ENCODE measurements at places on chromosomes 6 and 20. TPM values are rescaled to one million over a fixed set of nuclear protein-coding genes. Genes with fewer than 3 reads are reported as not detected.

RBBP9 gene
- total RNA-seq, result 18.2 TPM

NOTCH4 gene
- 0.38 TPM for total RNA-seq

POM121L2 gene
- total RNA-seq, result not detected

FUT9 gene
- total RNA-seq, result under 0.01 TPM

SMIM29 gene
- 11.6 TPM for total RNA-seq

ASIP gene
- total RNA-seq, result not detected

KCNK5 gene
- 0.26 TPM for total RNA-seq

PLA2G7 gene
- total RNA-seq, result not detected

CGA gene
- not detected for total RNA-seq

PPP1R10 gene
- 18.3 TPM for total RNA-seq

EPPIN gene
- not detected for total RNA-seq

FAM209A gene
- not detected for total RNA-seq

IFNGR1 gene
- total RNA-seq, result 94.6 TPM

TCP11 gene
- total RNA-seq, result not detected

EPB41L1 gene
- 2.7 TPM for total RNA-seq

TMEM14C gene
- 132 TPM for total RNA-seq

EYA4 gene
- total RNA-seq, result 9.7 TPM

HINT3 gene
- total RNA-seq, result 25.3 TPM

SCRT2 gene
- not detected for total RNA-seq

ROS1 gene
- 0.26 TPM for total RNA-seq

RGS17 gene
- total RNA-seq, result 4.7 TPM

RPP21 gene
- total RNA-seq, result 29.0 TPM

C6orf132 gene
- total RNA-seq, result 11.3 TPM

VSX1 gene
- total RNA-seq, result not detected

TCF15 gene
- total RNA-seq, result not detected

GPX5 gene
- total RNA-seq, result not detected

KCNS1 gene
- total RNA-seq, result 0.53 TPM

GSTA1 gene
- total RNA-seq, result not detected

SLC35A1 gene
- total RNA-seq, result 12.2 TPM

ULBP3 gene
- total RNA-seq, result 11.1 TPM

KCNK16 gene
- not detected for total RNA-seq

BPIFB6 gene
- not detected for total RNA-seq

NKAPL gene
- 0.79 TPM for total RNA-seq

HAO1 gene
- not detected for total RNA-seq

PDYN gene
- not detected for total RNA-seq

DEFB132 gene
- total RNA-seq, result not detected

ECT2L gene
- 0.13 TPM for total RNA-seq

CD24 gene
- total RNA-seq, result 1,344 TPM

RFX6 gene
- not detected for total RNA-seq

RRAGD gene
- total RNA-seq, result 3.4 TPM

CST1 gene
- total RNA-seq, result not detected

POU5F1 gene
- total RNA-seq, result 1.3 TPM

BTBD3 gene
- total RNA-seq, result 16.6 TPM

BPIFB1 gene
- total RNA-seq, result not detected

BMP6 gene
- 2.6 TPM for total RNA-seq
